Activated T-cell treated with anti-CD3 and anti-CD28 coated beads, Interleukin-2, amount 50 U/mL, for 72 hours (primary cell): ENCODE measurements at places on chromosomes 12 and 14. TPM values are rescaled to one million over a fixed set of nuclear protein-coding genes. Genes with fewer than 3 reads are reported as not detected.

- DNase-seq, result no peak
- H3K27me3 ChIP-seq, result no peaks in the 10 kb centered on the region
- H3K27ac ChIP-seq, result no peak overlapping the region
- H3K4me3 ChIP-seq, result no peak overlapping the region
- no peaks in the 10 kb centered on the region for H3K36me3 ChIP-seq
- peaks cover 70% of the 10 kb centered on the region for H3K4me1 ChIP-seq
Measured at GRCh38 chr12:1695886-1696670, 5.2 kb downstream of the ADIPOR2 start.

DNA sequence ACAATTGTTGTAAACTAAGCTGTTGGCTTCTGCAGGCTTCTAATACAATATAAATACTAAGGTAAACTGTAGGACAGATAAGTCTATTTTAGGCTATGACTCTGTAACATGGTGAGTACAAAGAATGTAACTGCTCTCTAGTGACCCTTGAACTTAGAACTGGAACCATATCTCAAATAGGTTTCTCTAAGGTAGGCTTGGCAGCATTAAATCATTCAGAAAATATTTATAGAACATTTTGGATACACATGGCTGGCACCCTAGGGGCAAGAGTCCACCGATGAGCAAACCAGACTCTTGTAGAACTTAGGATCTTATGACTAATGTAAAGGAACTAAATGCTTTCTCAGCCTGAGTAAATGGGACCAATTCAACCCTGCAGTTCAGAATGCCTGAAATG is 19.4 kb upstream of the SLC25A3 start:
- H3K27ac ChIP-seq, result no peak overlapping the region
- no peak for DNase-seq
- H3K4me1 ChIP-seq, result no peaks in the 10 kb centered on the region
- no peaks in the 10 kb centered on the region for H3K27me3 ChIP-seq
- no peaks in the 10 kb centered on the region for H3K36me3 ChIP-seq
- H3K4me3 ChIP-seq, result no peak overlapping the region

GRCh38 chr12:98513379-98514322 is 1.7 kb upstream of the TMPO start:
- peak overlapping the region; percentile 98 for H3K27ac ChIP-seq
- peaks cover 18% of the 10 kb centered on the region for H3K4me1 ChIP-seq
- no peak for DNase-seq
- no peaks in the 10 kb centered on the region for H3K27me3 ChIP-seq
- peaks cover 8% of the 10 kb centered on the region for H3K36me3 ChIP-seq
- H3K4me3 ChIP-seq, result peak overlapping the region; percentile 94

DNA sequence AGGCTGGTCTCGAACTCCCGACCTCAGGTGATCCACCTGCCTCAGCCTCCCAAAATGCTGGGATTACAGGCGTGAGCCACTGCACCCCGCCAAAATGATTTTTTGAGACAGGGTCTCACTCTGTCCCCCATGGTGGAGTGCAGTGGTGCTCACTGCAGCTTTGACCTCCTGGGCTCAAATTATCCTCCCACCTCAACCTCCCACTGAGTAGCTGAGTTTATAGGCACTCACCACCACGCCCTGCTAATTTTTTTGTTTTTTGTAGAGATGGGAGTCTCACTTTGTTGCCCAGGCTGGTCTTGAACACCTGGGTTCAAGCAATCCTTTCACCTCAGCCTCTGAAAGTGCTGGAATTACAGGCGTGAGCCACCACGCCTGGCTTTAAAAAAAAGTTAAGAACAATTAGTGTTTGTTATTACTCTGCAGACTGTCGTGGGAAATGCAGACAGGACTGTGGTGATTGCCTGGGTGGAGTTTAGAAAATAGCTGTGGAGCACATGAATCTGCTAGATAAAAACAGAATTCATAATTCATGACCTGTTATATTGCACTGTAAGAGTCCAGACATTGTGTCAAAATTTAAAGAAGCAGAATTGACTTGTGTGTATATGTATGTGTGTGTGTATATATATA is 9.2 kb upstream of the COX6A1 start:
- peaks cover 10% of the 10 kb centered on the region for H3K4me1 ChIP-seq
- H3K36me3 ChIP-seq, result no peaks in the 10 kb centered on the region
- peaks cover 11% of the 10 kb centered on the region for H3K27me3 ChIP-seq
- DNase-seq, result no peak
- no peak overlapping the region for H3K27ac ChIP-seq
- H3K4me3 ChIP-seq, result no peak overlapping the region

- H3K27me3 ChIP-seq, result no peaks in the 10 kb centered on the region
- H3K27ac ChIP-seq, result peak overlapping the region; percentile 97
- H3K36me3 ChIP-seq, result no peaks in the 10 kb centered on the region
- H3K4me1 ChIP-seq, result peaks cover 58% of the 10 kb centered on the region
Measured at GRCh38 chr12:116060764-116061163, 216.7 kb downstream of the MED13L start.

DNA sequence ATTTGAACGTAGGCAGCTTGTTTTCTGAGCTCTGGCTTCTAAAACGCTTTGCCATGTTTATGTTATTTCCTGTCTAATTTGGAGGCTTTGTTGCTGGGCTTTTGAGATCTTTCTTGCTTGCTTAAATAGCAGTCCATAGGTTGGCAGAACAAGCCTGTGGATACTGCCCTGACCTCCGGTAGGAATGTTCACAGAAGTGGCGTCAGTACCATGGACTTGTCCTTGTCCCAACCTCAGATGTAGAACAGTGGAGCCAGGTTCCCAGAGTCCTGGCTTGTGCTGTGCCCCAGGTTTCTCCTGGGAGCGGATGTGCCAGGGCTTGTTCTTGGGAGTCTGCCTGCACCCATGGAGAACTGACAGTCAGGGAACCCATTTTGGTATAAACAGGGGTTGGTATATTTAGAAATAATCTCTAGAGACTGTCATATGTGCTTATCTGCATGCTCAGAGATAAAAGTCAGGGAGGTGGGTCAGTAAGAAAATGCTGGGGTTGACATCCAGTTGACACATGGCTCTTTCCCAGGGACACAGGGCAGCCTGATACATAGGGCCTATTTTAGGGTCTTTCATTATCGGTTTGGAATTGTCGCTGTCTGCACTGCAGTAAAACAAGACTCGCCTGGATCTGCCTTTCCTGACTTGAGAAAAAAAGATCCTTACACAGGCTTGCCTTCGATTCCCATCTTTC is 22.9 kb downstream of the CACNA1C start:
- DNase-seq, result no peak
- peaks cover 6% of the 10 kb centered on the region for H3K36me3 ChIP-seq
- no peak overlapping the region for H3K4me3 ChIP-seq
- peaks cover 6% of the 10 kb centered on the region for H3K27me3 ChIP-seq

GRCh38 chr14:33040372-33041140 is 101.9 kb downstream of the NPAS3 start:
- no peaks in the 10 kb centered on the region for H3K27me3 ChIP-seq
- H3K36me3 ChIP-seq, result no peaks in the 10 kb centered on the region
- H3K27ac ChIP-seq, result no peak overlapping the region
- no peak for DNase-seq
- no peaks in the 10 kb centered on the region for H3K4me1 ChIP-seq
- H3K4me3 ChIP-seq, result no peak overlapping the region

DNA sequence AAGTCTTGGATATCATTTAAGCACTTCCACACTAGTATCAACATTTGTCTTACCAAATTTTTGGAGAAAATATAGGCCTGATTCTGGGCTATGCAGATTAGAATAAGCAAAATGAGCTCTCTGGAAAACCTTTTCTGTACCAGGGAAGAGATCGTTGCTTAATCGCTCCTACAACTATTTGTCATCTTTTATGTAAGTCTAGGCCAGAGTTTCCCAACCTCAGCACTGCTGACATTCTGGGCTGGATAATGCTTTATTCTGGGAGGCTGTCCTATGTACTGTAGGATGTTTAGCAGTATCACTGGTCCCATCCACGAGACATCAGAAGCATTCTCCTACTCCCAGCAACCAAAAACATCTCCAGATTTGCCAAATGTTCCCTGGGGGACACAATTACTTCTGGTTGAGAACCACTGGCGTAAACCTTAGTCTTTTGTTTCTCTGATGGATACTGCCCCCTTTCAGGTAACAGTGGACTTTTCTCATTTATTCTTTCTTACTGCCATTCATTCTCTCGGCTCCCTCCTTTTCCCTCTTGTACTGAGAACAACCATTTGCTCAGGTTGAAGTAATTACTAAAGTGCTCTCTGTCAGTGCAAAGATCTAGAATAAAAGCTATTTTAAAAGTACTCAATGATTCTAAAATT is 316.9 kb upstream of the E2F7 start:
- no peaks in the 10 kb centered on the region for H3K4me1 ChIP-seq

- H3K4me3 ChIP-seq, result no peak overlapping the region
- no peaks in the 10 kb centered on the region for H3K27me3 ChIP-seq
- no peak for DNase-seq
- peaks cover 8% of the 10 kb centered on the region for H3K4me1 ChIP-seq
- no peaks in the 10 kb centered on the region for H3K36me3 ChIP-seq
Measured at GRCh38 chr12:91618281-91618680, 435.7 kb upstream of the DCN start.

The KRT71 gene
- total RNA-seq, result not detected

The EIF2S3B gene
- 0.63 TPM for total RNA-seq
